ENCODE measurements at places on chromosomes 6 and 20.

DNA sequence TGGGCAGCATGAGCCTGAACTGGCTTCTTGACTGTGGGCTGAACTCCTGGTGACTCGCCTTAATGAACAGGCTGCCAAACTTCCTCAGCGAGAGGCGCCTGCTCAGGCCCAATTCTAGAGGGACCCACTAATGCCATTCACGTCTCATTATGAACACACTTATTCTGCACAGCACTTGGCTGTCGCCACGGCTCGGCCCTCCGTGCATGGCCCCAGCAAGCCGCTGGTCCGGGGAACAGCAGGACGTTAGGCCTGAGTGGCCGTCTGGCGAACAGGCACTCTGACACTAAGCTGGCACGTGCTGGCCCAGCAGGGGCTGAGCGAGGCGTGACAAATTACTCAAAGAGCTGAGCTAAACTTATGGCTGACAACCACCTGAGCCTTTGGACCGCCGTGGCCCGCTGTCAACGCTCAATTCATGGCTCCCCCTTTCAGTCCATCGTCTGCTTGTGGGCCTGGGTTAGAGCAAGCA is 45.9 kb downstream of the INSM1 start:
- no peak for DNase-seq

- DNase-seq = no peak
Observed at GRCh38 chr20:59388402-59388801, 88.0 kb downstream of the EDN3 start.

GRCh38 chr6:108171291-108171917 is 5.6 kb downstream of the NR2E1 start:
- no peak for DNase-seq

DNA sequence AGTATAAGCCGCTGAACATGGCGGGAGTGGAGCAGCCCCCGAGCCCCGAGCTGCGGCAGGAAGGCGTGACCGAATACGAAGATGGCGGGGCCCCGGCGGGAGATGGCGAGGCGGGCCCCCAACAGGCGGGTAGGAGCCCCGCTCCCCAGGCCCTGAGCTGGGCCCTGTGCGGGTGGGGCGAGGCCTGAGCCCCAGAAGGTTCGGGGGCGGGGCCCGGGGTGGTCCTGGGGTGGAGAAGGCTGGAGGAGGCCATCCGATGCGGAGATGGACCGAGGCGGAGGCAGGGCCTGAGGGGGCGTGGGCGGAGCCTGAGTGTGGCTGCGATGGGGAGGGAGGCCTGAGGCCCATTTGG is 7.1 kb downstream of the L3MBTL1 start:
- no peak for DNase-seq

DNA sequence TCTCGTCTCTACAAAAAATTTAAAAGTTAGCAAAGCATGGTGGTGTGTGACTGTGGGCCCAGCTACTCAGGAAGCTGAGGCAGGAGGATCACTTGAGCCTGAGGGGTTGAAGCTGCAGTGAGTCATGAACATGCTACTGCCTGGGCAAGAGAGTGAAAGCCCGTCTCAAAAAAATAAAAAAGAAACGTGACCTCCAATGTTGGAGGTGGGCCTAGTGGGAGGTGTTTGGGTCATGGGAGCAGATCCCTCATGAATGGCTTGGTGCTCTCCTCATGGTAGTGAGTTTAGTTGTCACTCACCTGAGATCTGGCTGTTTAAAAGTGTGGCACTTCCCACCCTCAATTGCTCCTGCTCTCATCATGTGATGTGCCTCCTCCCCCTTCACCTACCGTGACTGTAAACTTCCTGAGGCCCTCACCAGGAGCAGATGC is 24.3 kb downstream of the RBL1 start:
- no peak for DNase-seq

DNA sequence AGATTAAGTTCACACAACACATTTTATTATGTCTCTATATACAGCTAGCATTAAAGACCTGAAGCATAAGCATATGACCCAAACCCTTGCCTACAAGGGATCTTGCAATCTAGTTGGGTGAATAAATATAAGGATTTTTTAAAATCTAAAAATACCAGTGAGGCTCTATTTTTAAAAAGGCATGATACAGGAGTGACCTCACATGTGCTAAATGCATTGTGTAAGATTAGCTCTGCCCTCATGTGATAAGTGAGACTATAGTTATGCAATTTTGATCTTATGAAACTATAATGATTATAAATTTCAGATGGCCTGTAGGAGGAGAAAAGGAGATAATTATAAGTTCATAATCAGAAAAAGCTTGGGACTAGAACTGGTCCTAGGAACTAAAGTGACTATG is 451.0 kb upstream of the MAN1A1 start:
- no peak for DNase-seq

Data from dorsolateral prefrontal cortex (tissue), 122 donors.